IMR-90 (cell line): ENCODE measurements at places on chromosomes 7 and 10. TPM values are rescaled to one million over a fixed set of nuclear protein-coding genes. Genes with fewer than 3 reads are reported as not detected.

CLDN4 gene
- total RNA-seq = 2.9 and 3.9 TPM in 2 replicates

COL28A1 gene
- under 0.01 TPM in 2 replicates for total RNA-seq

PNLIP gene
- not detected in 2 replicates for total RNA-seq

CALCR gene
- total RNA-seq = not detected in 2 replicates

OR13A1 gene
- total RNA-seq = not detected in 2 replicates

CDC14C gene
- under 0.01 TPM in 2 replicates for total RNA-seq

GJC3 gene
- total RNA-seq = not detected in 2 replicates

RSPH10B gene
- under 0.01 TPM in 1 of 2 replicates, not detected in the other for total RNA-seq

INHBA gene
- 112 and 133 TPM in 2 replicates for total RNA-seq

NUTM2A gene
- total RNA-seq = under 0.01 and 0.18 TPM in 2 replicates

DPP6 gene
- total RNA-seq = not detected in 2 replicates

BTBD16 gene
- total RNA-seq = not detected in 2 replicates

IDI2 gene
- total RNA-seq = not detected in 2 replicates

LIPK gene
- total RNA-seq = not detected in 2 replicates

SHTN1 gene
- total RNA-seq = 0.54 and 1.4 TPM in 2 replicates

SLC18A3 gene
- total RNA-seq = not detected in 2 replicates

AKR1C3 gene
- 0.18 and 0.28 TPM in 2 replicates for total RNA-seq

MMP21 gene
- not detected in 2 replicates for total RNA-seq

DDC gene
- total RNA-seq = not detected in 2 replicates

ASB10 gene
- total RNA-seq = not detected in 2 replicates

C10orf53 gene
- total RNA-seq = not detected in 2 replicates

DDX56 gene
- total RNA-seq = 56.9 and 67.7 TPM in 2 replicates

RPEL1 gene
- under 0.01 and 0.28 TPM in 2 replicates for total RNA-seq

IFT22 gene
- 23.1 and 34.1 TPM in 2 replicates for total RNA-seq
